Suppressor macrophage (primary cell): ENCODE measurements at places on chromosomes 16 and 17.

GRCh38 chr16:89581861-89582563 lies 6.5 kb downstream of the CPNE7 start:
- DNase-seq, result peak; percentile 44

GRCh38 chr16:85621698-85622428 lies 8.7 kb downstream of the GSE1 start:
- no peak for DNase-seq

GRCh38 chr17:80998118-80998747 lies 6.6 kb downstream of the CHMP6 start:
- DNase-seq, result no peak

GRCh38 chr16:63617047-63617989 lies 1504.5 kb downstream of the CDH11 start:
- DNase-seq, result no peak

DNA sequence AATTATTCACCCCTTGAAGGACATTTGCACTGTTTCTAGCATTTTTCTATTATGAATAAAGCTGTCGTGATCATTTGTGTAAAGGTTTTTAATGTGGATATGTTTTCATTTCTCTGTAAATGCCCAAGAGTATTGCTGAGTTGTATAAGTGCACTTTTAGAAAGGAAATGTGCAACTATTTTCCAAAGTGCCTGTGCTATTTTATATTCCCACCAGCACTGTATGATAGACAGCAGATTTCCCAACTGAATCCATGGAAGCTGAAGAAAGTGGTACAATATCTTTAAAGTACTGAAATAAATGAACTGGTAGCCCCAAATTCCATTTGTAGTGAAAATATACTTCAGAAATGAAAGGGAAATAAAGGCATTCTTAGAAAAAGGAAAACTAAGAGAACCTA lies 238.4 kb downstream of the BCAS3 start:
- DNase-seq, result no peak
